ENCODE measurements at places on chromosomes 5 and 9.

DNA sequence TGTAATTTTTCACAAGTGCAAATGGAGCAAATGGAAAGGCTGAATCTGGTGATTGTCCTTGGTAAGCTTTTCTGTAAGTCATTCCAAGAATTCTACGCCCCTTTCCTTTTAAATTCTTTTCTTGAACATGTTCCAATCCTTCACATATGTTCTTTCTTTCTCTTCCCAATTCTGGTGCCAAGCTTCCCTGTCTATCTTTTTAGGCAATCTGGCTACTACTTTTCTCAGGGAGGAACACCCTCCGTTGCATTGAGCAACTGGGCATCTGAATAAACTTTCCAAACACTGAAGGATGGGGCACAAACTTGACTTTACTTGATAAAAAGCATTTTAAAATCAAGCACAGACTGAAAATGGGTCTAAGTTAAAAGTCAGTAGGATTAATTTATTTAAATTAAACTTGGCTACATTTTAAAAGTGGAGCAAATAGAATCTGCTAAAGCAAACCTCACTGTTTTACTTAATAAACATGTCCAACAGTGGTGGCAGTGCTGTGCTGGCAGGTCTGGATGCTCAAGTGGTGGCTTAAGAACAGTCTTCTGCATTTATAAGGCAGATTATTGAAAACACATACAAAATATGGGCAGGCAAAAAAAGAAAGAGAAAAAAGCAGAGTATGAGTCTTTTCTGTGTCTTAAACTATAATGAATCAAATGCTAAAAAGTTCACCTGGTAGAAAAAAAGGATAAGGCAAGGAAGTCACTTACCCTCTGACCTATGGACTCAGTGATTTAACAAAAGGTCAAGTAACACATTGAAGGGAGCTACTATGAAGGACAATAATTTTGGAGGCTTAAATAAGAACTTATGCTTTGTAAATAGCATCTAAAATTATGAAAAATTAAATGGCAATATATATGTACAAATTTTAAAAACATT, 5.4 kb downstream of the ELL2 start:
- peak overlapping the region; percentile 98 for H3K4me3 ChIP-seq
- DNase-seq, result no peak
- H3K36me3 ChIP-seq, result peaks cover 12% of the 10 kb centered on the region
- peaks cover 14% of the 10 kb centered on the region for H3K4me1 ChIP-seq
- H3K27ac ChIP-seq, result peak overlapping the region; percentile 30
- H3K27me3 ChIP-seq, result no peaks in the 10 kb centered on the region

DNA sequence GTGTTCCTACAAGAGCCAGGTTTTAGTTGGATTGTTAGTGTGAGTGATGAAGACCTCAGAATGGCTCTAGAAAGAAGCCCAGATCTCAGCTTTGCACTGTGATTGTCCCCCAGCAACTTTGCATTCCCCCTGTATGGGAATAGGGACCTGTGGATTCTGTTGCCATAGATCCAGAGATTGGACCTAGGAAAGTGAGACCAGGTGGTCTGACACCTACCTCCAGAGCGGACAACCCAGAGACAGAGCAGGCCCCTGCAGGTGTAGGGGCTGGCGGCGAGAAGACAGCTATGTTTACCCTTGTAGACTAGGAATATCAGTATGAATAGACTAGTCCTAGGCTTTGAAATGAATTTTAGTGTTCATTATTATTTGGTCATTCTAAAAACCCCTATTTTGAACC, 53.6 kb downstream of the IRF1 start:
- H3K4me1 ChIP-seq, result peaks cover 50% of the 10 kb centered on the region
- no peaks in the 10 kb centered on the region for H3K36me3 ChIP-seq
- no peak overlapping the region for H3K4me3 ChIP-seq
- peak overlapping the region; percentile 50 for H3K27ac ChIP-seq
- peak; percentile 19 for DNase-seq

- no peaks in the 10 kb centered on the region for H3K27me3 ChIP-seq
- H3K27ac ChIP-seq, result no peak overlapping the region
- no peak for DNase-seq
- H3K4me3 ChIP-seq, result no peak overlapping the region
- no peaks in the 10 kb centered on the region for H3K4me1 ChIP-seq
Measured at GRCh38 chr5:10674582-10674981, 86.5 kb downstream of the DAP start.

- H3K27me3 ChIP-seq, result no peaks in the 10 kb centered on the region
- no peak overlapping the region for H3K4me3 ChIP-seq
- no peak overlapping the region for H3K27ac ChIP-seq
- DNase-seq, result no peak
Measured at GRCh38 chr9:22052376-22052945, 43.4 kb upstream of the CDKN2B start.

GRCh38 chr5:69033690-69034089, 60.1 kb upstream of the SLC30A5 start:
- no peak overlapping the region for H3K27ac ChIP-seq
- no peaks in the 10 kb centered on the region for H3K27me3 ChIP-seq
- H3K36me3 ChIP-seq, result no peaks in the 10 kb centered on the region

DNA sequence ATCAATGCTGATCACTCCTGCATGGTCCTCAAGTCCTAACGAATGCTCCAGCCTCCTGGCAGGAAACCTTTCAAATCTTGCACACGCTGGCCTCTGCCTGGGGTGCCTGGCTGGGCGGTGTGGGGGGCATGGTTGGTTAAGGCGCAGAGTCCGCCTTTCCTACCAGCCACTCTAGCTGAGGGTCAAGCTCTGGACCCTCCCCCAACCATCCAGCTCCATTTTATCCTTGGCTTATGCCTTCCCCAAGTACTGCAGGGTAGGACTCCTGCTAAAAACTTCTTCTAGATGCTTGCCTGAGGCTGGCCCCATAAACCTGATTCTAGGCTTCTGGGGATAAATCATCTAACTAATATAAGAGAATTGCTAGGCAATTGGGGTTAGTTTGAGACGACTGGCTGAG, 808 bp upstream of the MVB12B start:
- H3K36me3 ChIP-seq, result no peaks in the 10 kb centered on the region
- no peaks in the 10 kb centered on the region for H3K27me3 ChIP-seq
- H3K27ac ChIP-seq, result peak overlapping the region; percentile 90
- no peak for DNase-seq
- peaks cover 15% of the 10 kb centered on the region for H3K4me1 ChIP-seq

GRCh38 chr9:90019626-90020025, 414.8 kb downstream of the GADD45G start:
- no peaks in the 10 kb centered on the region for H3K36me3 ChIP-seq
- peaks cover 26% of the 10 kb centered on the region for H3K4me1 ChIP-seq
- no peaks in the 10 kb centered on the region for H3K27me3 ChIP-seq
- no peak overlapping the region for H3K4me3 ChIP-seq

- DNase-seq, result no peak
- no peak overlapping the region for H3K4me3 ChIP-seq
- peaks cover 21% of the 10 kb centered on the region for H3K4me1 ChIP-seq
- no peaks in the 10 kb centered on the region for H3K36me3 ChIP-seq
- no peaks in the 10 kb centered on the region for H3K27me3 ChIP-seq
Measured at GRCh38 chr5:53089481-53089991, 20.0 kb downstream of the MOCS2 start.

GRCh38 chr5:82072138-82072537, 100.3 kb downstream of the ATG10 start:
- no peaks in the 10 kb centered on the region for H3K4me1 ChIP-seq
- no peaks in the 10 kb centered on the region for H3K27me3 ChIP-seq
- no peak overlapping the region for H3K4me3 ChIP-seq

DNA sequence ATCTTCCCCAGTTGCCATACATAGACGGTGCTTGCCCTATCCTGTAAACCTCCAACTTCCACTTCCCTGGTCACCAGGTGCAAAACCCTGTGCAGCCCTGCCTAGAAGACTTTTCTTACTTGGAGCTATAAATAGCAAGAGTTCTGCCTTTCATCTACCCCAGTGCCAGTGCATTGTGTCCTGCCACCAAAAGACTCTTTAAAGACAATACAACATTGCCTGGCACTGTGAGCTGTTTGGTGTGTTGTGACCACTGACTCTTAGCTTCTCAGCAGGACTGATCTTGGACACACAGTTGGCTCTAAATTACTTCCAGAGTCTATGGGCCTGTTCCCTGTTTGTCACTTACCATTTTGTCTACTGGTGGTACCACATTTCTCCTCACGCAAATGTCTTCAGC, 608.1 kb downstream of the CDH9 start:
- DNase-seq, result no peak
- H3K4me3 ChIP-seq, result no peak overlapping the region
- H3K27ac ChIP-seq, result no peak overlapping the region
- no peaks in the 10 kb centered on the region for H3K36me3 ChIP-seq

DNA sequence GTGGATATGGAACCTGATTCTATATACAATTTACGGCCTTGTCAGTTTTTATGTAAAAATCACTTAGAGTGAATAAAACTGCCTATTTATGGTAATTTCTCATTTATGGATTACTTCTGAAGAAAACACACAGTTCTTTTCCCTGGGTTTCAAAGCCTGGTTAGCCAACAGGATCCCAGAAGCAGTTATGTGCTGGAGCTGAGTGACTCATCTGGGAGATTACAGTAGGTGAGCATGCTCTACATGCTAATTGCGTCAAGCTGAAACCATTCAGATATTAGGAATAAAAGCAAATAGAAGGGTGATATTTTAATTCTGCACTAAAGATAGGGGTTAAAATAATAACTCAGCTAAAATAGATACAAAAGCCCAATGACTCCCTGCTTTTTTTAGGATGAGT, 47.8 kb downstream of the PDE4D start:
- no peaks in the 10 kb centered on the region for H3K27me3 ChIP-seq
- DNase-seq, result no peak
- H3K27ac ChIP-seq, result no peak overlapping the region
- no peak overlapping the region for H3K4me3 ChIP-seq
- H3K4me1 ChIP-seq, result no peaks in the 10 kb centered on the region

DNA sequence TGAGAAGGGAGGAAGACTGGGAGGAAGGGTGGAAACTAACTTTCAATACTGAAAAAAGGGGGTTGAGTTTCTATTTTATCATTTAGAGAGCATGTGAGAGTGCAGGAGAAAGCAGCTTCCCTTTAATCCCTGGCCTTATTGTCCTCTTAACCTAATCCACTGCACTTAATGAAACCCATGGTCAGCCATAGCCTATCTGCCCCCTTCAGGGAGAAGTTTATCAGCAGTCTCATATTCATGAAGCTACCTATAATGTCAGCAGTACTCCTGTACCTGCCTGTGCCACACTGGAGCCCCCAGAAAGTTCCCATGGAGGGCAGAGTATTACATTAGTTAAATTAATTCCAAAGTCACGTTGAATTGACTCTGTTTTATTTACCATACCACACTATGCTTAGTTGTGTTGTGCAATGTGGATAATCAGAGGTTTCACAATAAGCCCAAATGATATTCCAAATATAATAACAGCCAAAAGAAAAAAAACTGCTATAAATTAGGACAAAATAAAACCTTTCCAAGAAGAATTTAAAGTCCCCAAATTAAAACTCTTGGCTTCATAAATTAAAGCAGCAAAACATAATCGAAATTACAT, 62.9 kb downstream of the MUSK start:
- no peaks in the 10 kb centered on the region for H3K36me3 ChIP-seq
- no peaks in the 10 kb centered on the region for H3K27me3 ChIP-seq
- no peak overlapping the region for H3K27ac ChIP-seq
- no peaks in the 10 kb centered on the region for H3K4me1 ChIP-seq

DNA sequence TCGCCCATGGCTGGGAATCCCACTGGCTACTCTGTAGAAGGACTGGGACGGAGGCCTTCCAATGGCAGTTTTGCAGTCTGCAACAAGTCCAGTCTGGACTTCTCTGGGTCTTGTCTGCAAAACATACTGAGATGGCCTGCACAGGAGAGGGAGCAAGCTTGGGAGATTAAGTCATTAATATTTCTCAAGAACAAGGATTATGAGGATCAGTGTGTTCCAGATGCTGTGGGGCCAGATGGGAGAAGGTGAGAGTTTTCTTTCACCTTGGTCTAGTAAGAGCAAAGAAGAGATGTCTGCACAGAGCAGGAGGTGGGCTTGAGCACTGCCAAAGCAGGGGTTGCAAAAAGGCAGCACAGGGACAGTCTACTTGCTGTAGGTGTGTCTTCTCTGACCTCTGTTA, at the start of gene PDE6A:
PDE6A (minus strand) TSS at position 128 of the 400 bp plus-strand sequence; CDS start at position 8, 120 bp downstream.
- H3K27me3 ChIP-seq, result no peaks in the 10 kb centered on the region
- H3K4me3 ChIP-seq, result no peak within 1 kb of the TSS
- H3K4me1 ChIP-seq, result no peaks in the 10 kb centered on the region
- no peak within 1 kb of the TSS for H3K27ac ChIP-seq

- H3K4me1 ChIP-seq, result peaks cover 10% of the 10 kb centered on the region
- no peak overlapping the region for H3K4me3 ChIP-seq
- no peaks in the 10 kb centered on the region for H3K27me3 ChIP-seq
- no peak for DNase-seq
Measured at GRCh38 chr5:67542479-67542878, 345.9 kb upstream of the CD180 start.

- no peaks in the 10 kb centered on the region for H3K36me3 ChIP-seq
- no peak for DNase-seq
- H3K4me1 ChIP-seq, result no peaks in the 10 kb centered on the region
Measured at GRCh38 chr5:122967625-122968024, 68.9 kb downstream of the PPIC start.

DNA sequence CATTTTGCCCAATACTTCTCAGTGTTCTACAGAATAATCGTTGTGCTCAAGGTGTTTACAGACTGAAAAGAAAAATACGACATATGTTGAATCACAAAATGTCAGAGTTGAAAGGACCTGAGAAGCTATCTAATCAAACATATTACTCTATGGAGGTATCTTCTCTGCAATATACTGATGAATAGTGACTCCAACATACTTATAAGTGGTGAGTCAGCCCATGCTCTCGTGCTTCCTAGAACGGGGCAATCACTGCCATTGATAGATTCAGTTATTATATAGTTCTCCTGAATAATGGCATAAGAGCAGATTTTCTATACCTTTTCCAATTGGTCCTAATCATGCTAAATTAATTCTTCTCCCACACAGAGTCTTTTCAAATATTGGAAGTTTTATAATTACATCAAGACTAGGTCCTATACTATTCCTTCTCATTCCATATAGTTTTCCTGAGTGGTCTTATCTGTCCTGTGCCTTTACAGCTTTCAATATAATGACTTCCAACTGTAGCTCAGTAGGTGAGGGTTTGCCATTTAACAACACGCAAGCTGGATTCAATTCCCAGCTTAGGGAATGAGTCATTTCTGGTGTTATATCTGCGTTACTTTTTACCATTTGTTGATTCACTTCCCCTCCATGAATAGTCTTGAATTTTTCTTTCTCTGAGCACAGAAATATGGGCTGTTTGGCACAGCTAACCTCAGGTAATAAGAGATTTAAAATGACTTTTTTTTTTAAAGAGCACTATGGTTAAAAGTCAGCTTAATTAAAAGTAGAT, 81.1 kb downstream of the PLK2 start:
- no peak overlapping the region for H3K4me3 ChIP-seq
- no peaks in the 10 kb centered on the region for H3K4me1 ChIP-seq
- no peaks in the 10 kb centered on the region for H3K27me3 ChIP-seq

- H3K4me3 ChIP-seq, result no peak overlapping the region
- H3K27me3 ChIP-seq, result no peaks in the 10 kb centered on the region
- H3K4me1 ChIP-seq, result peaks cover 5% of the 10 kb centered on the region
- no peaks in the 10 kb centered on the region for H3K36me3 ChIP-seq
- DNase-seq, result no peak
Measured at GRCh38 chr5:126868338-126869004, 91.5 kb downstream of the LMNB1 start.

GRCh38 chr5:145983446-145983845, 47.1 kb downstream of the SH3RF2 start:
- DNase-seq, result no peak
- H3K4me3 ChIP-seq, result no peak overlapping the region
- H3K4me1 ChIP-seq, result no peaks in the 10 kb centered on the region
- no peaks in the 10 kb centered on the region for H3K27me3 ChIP-seq
- no peaks in the 10 kb centered on the region for H3K36me3 ChIP-seq

GRCh38 chr5:87541676-87542075, 128.9 kb upstream of the CCNH start:
- no peaks in the 10 kb centered on the region for H3K27me3 ChIP-seq
- no peak overlapping the region for H3K27ac ChIP-seq
- no peak for DNase-seq
- no peak overlapping the region for H3K4me3 ChIP-seq
